ENCODE measurements at places on chromosomes 3 and 15. TPM values are rescaled to one million over a fixed set of nuclear protein-coding genes. Genes with fewer than 3 reads are reported as not detected.

DNA sequence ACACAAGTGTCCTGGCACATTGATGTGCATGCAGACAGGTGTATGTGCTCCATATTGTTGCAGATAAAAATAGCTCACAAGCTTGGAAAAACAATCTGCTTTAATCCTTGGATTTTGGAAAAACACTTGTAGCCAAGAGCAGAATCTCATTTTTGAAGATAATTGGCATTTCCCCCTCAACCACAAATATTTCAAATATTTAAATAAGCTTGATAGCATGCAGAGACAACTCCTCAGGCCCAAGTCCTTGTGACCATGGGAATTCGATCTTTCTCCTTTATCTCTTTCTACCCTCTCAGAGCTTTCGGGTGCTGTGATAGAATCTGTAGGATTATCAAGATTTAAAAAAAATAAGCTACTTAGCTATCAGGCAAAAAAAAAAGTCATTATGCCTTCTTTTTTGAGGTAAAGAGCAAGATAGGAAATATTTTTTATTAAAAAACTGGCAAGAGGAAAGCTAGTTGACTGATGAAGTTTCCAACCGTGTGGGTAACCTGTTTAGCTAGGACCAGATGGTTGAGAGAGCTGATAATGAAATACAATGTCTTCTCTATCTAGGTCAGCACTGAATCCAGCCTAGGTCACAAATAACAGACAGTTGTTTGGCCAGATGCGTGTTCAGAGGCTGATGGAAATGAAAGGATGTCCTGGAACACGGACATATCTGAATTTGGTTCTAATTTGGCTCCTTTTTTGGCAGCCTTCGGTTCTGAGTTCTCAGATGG, 54.9 kb upstream of the SNRK start:
- no peak for DNase-seq

GRCh38 chr3:175956964-175957363, 1097.8 kb downstream of the NAALADL2 start:
- DNase-seq = no peak

- peak; percentile 42 for DNase-seq
Observed at GRCh38 chr3:83218383-83219200, 1457.1 kb upstream of the GBE1 start.

GRCh38 chr3:191499307-191500080, 38.5 kb downstream of the PYDC2 start:
- no peak for DNase-seq

Gene FAM81A
- not detected for total RNA-seq

DNA sequence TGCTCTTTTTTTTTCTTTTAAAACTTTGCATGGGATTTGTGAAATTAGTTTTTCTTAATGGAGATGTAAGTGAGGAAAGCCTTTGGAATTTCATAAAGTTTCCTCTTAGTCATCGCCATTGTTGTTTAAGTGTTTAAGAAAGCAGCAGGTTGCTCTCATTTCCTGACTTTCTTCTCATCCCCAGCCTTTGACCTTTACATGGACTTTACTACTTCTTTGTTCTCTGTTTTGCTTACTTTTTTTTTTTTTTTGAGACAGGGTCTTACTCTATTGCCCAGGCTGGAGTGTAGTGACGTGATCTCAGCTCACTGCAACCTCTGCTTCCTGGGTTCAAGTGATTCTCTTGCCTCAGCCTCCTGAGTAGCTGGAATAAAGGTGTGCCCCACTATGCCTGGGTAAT, 38.6 kb downstream of the FBXL2 start:
- DNase-seq = no peak

DNA sequence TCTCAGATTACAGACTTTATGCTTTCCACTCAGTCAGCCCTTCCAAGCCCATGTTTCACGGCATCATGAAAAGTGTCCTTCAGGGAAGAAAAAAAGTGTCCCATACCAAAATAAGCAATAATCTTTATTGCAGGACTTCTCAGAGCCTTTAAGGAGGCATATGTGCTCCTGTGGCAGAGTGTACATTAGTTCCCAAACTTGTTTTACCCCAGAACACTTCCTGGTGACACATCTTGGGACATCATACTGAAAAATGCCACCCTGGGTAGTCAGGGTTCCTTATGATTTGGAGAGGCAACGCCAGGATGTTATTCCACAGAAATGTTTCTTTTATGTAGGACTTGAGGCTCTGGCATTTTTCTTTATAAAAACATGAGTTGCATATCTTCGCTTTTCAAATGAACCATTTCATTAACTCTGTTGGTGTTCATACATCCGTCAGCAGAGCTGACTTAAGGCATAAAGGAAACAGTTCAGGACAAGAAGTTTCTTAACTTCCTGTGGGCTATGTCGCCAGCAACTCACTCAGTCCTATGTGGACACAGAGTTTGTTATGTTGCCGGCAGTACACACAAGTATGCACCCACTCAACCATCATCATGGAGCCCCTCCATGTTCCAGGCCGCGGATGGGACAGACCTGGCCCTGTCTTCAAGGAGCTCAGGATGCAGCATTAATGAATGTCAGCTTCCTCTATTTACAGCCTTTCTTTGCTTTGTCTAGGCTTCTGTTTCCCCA, 63.8 kb downstream of the CASR start:
- no peak for DNase-seq

Gene CAMP
- 0.40 TPM for total RNA-seq

Gene CPA3
- 0.25 TPM for total RNA-seq

Gene FAM3D
- 0.13 TPM for total RNA-seq

DNA sequence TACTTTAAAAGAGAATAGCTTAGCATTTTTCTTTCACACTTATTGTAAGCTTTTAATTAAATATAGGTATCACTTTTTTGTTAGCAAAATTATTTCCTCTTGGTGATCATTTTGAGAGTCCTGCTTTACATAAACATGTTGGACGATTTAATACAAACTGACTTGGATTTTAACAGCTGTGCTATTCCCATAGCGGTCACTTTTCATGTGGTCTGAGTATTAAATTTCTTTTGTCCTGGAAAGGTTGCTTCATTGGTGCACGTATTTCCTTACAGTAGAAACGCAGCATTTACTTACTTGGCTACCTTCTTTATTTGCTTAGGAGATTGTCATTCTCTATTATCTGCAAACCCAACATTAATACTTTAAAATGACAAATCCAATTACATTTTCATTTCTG, 109.4 kb downstream of the ATG7 start:
- no peak for DNase-seq

DNA sequence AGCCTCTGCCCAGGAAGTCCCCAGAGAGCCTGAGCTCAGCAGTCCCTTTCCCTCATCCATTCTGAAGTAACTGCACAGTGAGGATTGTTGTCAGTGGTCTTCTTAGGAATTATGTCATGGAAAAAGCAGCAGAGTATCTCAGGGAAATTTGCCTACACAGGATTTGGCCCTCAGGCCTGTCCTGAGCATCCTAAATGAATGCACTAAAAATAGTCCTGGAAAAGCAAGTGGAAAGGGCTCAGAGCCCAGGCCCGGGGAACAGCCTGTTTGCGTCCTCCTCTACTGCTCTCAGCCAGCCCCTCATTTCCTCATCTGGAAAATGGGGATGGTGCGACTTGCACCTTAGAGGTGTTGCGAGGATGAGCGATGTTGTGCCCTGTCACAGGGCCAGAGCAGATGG, 21.6 kb downstream of the LYSMD4 start:
- no peak for DNase-seq

Gene TGM4
- total RNA-seq = not detected

Gene CHAC1
- 1.1 TPM for total RNA-seq

Gene IQCH
- 1.4 TPM for total RNA-seq

GRCh38 chr3:134291319-134292254, 40.9 kb upstream of the RYK start:
- DNase-seq = peak; percentile 59

GRCh38 chr15:31834654-31835053, 195.7 kb upstream of the CHRNA7 start:
- DNase-seq = no peak

DNA sequence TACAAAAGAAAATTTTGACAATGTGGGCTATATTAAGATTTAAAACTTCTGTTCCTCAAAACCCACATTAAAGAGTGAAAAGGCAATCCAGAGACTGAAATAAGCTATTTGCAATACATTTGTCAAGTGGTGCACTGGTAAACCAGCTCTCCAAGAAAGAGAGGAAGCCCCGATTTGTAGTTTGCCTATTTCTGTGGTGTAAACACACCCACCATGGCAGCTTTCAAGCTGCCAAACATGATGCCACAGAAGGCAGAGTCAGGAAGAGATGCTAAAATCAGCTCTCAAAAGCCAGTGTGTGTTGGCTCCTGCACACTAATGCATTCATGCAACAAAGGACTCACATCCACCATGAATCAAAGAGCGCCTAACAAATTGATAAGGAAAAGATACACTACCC, 17.5 kb downstream of the RFTN1 start:
- no peak for DNase-seq

- no peak for DNase-seq
Observed at GRCh38 chr3:186383026-186383993, 21.3 kb upstream of the DGKG start.

DNA sequence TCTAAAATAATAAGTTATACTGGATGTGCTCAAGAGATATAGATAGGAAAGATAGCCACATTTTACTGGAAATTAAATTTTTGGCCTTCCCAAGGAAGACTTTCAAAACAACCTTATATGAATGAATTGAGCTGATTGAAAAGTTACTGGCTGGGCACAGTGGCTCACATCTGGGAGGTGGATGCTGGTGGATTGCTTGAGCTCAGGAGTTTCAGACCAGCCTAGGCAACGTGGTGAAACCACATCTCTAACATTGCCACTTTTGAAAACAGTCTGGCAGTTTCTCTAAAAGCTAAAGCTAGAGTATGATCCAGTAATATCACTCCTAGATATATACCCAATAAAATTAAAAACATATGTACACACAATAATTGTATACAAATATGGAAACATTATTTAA, 231.4 kb upstream of the POU1F1 start:
- no peak for DNase-seq

GRCh38 chr3:144033863-144034262, 62.2 kb downstream of the DIPK2A start:
- no peak for DNase-seq

DNA sequence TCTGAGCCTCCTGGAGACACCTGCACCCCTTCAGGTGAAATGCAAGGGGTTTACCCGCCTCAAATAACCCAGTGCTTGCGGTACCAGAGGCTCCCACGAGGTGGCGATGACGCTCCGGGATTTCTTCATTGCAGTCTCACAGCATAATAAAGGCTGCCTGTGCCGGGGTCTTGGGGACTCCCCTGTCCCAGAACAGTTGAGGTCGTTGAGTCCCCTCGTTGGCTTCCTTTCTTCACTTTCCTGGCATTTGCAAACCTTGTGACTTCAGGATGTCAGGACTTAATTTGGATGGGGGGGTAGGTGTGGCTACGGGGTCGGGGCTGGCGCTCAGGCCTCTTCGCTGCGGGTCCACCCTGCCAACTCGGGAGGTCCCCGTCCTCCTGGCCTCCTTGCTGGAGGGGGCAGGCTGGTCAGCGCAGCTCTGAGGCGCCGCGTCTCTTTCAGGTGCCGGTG, 1.3 kb downstream of the GNAT1 start:
- DNase-seq = peak; percentile 72

DNA sequence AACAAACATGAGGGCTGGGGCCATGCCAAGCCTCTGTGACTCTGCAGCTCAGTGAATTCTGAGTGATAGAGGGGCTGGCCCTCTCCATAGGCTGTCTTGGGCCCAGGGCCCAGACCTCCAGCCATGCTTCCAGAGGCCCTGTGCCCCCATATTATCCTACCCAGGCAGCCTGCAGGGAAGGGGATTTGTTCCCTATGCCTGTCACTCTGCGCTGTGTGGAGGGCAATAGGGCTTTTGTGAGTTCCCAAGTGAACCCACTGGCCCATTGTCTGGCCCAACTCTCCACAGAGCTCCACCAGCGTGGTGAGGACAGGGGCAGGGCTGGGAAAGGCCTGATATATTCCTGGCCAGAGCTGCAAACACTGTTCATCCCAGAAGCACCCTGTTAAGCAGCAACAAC, 113.2 kb downstream of the EPHB1 start:
- DNase-seq = no peak

Gene PLAAT1
- not detected for total RNA-seq

DNA sequence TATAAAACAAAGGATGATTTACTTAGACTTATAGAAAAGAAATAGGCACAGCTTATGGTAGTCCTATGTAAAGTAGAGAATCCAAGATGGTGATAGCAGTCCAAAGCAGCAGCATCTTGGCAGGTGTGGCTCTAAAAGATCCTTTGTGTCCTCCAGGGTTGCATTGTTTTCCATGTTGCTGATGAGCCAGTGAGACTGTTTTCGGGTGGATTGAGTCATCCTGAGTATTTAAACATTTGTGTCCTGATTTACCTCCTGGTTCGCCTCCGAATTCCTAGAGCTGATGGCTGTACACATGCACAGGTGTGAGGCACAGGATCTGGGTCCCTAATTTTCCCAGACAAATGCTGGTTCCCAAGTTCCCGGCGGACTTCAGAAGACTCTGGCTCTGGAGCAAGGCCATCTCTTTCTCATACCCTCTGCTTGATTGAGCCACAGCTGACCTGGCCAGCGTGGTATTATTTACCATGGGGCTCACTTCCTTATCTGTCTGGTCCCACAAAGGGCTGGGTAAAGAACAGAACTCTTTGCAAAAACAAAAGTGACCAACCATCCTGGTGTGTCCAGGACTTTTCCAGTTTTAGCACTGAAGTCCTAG, 51.0 kb downstream of the ARNT2 start:
- DNase-seq = no peak

- no peak for DNase-seq
Observed at GRCh38 chr3:106635271-106635670, 742.0 kb upstream of the CCDC54 start.

DNA sequence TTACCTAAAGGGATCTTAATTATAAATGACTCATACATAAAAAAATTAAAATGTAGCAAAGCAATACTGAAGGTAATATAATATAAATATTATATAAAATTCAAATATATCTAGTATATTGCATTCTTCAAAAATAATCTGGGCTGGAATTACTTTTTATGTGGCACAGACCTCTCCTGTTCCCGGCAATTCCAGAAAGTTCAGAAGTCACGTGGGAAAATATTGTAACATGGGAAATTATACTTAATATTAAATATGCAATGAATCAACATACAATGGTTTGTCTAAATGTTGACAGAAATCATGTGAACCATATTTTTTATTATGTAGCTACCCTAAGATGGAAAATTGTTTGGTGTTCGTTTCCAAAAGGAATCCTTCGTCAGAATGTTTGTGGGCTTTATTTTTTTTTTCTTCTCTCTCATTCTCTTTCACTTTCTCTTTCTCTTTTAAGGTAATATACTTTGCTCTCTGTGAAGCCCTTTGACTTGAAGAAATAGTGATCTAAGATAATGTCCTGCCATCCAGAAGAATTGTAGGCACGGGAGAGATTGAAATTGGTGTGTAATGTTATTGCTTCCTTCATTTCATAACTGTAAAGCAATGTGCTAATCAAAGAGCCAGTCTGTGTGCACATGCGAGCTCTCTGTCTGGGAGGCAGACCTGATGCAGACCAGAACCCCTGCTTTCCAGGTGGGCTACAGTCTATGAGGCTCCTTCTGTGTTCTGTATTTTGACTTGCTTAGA, 559.4 kb downstream of the NR2F2 start:
- no peak for DNase-seq

- no peak for DNase-seq
Observed at GRCh38 chr3:28252001-28252431, 10.6 kb downstream of the CMC1 start.

- no peak for DNase-seq
Observed at GRCh38 chr3:112360561-112360960, 27.6 kb downstream of the CD200 start.

GRCh38 chr3:2896308-2896939, 213.8 kb downstream of the IL5RA start:
- no peak for DNase-seq

Gene SLC28A2
- 0.15 TPM for total RNA-seq

- DNase-seq = no peak
Observed at GRCh38 chr3:184636741-184637316, 75.0 kb downstream of the MAGEF1 start.

Gene ACKR4
- not detected for total RNA-seq

Data from left lobe of liver (tissue), 2 donors.